ENCODE measurements at places on chromosomes 1 and 21.
A peak's percentile ranks its signal among the peaks of the same experiment; 100 is the strongest.

GRCh38 chr21:46264046-46264689 lies 21.2 kb downstream of the MCM3AP start:
- no peak for DNase-seq

- DNase-seq, result no peak
Measured at GRCh38 chr1:39214998-39215873, 10.7 kb downstream of the MACF1 start.

DNA sequence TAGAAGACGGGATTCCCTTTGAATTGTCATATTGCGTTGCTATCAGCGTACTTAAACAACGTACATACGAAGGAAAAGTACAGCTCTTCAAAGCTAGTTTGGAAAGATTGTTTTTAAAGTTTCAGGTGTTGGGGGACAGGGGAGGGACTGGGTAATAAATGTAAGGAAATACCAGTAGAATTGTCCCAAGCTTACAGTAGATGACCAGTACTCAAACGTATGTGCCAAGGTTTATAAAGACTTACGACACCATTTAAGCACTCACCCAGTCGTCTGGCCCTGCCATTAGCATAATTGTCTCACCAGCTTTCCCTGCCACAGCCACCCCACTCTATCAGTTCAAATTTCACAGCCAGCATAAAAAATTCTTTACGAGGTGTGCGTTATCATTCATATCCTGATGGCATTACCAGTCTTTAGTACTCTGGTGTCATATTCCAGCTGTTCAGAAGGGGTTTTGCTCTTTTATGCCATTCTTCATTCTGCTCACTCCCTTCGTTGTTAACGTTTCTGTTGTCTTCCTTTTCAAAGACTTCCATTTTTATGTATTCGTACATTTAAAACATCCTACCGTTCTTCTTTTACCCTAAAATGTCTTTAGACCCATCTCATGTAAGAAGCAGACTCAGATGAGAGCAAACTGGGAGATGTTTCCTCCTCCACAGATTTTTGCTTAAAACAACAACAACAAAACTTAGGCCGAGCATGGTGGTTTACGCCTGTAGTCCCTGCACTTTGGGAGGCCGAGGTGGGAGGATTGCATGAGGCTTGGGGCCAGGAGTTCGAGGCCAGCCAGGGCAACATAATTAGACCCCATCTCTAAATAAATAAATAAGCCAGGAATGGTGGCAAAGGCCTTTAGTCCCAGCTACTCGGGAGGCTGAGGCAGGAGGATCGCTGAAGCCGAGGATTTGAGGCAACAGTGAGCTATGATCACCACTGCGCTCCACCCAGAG lies 1.0 kb upstream of the HP1BP3 start:
- DNase-seq, result no peak

DNA sequence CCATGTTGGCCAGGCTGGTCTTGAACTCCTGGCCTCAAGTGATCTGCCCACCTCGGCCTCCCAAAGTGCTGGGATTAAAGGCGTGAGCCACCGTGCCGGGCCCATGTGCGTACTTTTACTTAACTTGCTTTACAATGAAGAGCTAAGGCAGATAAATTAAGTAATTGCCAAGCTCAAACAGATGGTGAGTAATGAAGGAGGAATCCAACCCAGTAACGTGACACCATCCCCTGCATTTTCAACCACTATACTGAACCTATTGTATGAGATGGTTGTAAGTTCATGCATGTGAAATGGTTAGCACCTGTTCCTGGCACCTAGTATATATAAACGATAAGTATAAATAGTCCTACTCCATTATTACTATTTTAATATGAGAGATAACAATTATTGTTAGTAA lies 588.0 kb upstream of the BEND5 start:
- no peak for DNase-seq

DNA sequence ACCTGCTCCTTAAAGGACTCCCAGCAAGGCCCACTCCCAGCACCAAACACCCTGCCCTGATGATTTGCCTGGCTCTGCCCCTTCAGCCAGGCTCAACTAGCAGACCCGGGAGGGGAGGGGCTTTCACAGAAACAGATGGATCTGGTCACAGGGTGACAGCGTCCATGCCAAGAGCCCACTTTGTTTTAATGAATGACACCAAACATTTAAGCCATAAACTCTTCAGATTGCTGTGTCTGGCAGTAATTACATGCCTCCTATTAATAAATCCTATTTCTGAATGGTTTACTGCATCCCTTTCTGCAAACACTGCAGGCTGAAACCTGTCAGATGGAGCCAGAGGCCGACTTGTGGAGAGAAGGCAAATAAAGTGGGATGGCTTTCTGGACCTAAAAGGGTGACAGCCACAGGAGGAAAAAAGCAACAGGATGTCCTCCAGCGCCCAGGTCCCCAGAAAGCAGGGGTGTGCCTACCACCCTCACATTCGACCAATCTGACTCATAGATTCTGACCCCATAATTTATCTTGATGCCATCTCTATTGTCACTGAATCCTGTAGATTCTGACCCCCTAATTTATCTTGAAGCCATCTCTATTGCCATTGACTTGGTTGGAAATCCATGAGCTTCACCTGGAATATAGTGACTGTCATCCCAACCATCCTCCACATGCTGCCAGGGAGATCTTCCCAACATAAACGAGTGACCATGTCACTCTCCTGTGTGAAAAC lies 200.9 kb downstream of the PLPP3 start:
- DNase-seq, result no peak

GRCh38 chr1:3384407-3384806 lies 70.1 kb upstream of the ARHGEF16 start:
- no peak for DNase-seq

- DNase-seq, result no peak
Measured at GRCh38 chr1:196685506-196685905, 33.7 kb downstream of the CFH start.

DNA sequence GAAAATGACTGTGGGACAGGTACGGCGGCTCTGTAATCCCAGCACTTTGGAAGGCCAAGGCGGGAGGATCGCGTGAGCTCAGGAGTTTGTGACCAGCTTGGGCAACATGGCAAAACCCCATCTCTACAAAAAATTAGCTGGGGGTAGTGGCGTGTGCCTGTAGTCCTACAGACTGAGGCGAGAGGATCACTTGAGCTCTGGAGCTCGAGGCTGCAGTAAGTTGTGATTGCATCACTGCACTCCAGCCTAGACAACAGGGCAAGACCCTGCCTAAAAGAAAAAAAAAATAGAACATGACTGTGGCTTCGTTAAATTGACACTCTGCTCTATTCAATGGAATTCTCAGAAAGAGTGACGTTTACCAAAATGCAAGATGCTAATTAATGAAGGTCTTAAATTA lies 3.9 kb upstream of the DBT start:
- DNase-seq, result no peak

DNA sequence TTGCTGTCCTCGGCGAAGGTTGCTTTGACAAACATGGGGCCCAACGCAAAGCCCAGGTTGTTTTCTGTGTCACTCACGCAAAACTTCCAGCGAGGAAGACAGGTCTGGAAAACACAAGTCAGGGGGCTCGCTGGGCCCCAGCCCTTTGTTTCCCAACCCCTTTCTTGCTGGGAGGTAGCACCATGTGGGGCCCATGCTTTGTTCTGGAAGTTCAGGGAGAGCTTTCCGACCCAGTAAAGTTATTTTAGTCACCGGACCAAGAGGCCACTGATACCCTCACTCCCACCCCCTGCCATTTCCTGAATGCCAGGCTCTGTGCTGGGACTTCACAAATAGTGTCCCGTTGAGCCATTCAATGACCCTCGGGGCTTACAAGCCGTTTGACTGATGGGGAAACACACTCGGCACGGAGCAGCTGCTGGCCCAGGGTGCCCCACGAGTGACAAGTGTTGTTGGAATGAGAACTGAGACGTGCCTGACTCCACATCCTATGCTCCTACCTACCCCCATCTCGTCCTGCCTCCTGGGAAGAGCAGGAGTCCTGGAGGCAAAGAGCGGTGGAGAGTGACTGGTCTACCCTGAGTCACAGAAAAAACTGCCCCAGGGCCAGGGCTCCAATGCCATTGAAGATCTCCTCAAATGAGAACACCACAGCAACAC lies 52.0 kb downstream of the ECE1 start:
- no peak for DNase-seq

- DNase-seq, result no peak
Measured at GRCh38 chr21:42942244-42942643, 16.8 kb upstream of the ERVH48-1 start.

- DNase-seq, result no peak
Measured at GRCh38 chr1:232194424-232194823, 435.5 kb downstream of the SIPA1L2 start.

GRCh38 chr1:233290396-233291034 lies 5.0 kb downstream of the PCNX2 start:
- DNase-seq, result no peak

GRCh38 chr1:119139403-119139802 lies 1.1 kb downstream of the WARS2 start:
- DNase-seq, result no peak

- DNase-seq, result no peak
Measured at GRCh38 chr1:112981426-112981825, 25.4 kb upstream of the SLC16A1 start.

DNA sequence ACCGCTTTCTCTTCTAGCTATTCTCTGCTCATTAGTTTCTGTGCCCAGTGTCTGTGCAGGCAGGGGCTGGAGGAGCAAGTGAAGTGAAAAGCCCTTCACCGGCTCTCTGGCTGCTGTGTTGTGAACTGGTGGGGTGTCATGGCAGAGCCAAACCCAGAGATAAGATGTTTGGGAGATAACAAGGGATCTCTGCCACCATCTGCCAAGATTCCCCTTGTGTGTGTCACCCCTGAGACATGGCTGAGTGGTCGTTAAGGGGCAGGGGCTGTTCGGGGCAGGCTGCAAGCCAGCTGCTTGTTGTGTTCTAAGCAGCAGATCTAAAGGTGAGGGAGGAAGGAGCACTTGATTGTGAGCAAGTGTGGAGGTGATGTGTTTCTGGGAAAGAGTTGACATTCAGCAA lies 24.5 kb downstream of the CNIH3 start:
- DNase-seq, result no peak

- no peak for DNase-seq
Measured at GRCh38 chr1:2320006-2320405, 71.3 kb downstream of the MORN1 start.

GRCh38 chr1:70331962-70332361 lies 22.6 kb downstream of the ANKRD13C start:
- DNase-seq, result no peak

DNA sequence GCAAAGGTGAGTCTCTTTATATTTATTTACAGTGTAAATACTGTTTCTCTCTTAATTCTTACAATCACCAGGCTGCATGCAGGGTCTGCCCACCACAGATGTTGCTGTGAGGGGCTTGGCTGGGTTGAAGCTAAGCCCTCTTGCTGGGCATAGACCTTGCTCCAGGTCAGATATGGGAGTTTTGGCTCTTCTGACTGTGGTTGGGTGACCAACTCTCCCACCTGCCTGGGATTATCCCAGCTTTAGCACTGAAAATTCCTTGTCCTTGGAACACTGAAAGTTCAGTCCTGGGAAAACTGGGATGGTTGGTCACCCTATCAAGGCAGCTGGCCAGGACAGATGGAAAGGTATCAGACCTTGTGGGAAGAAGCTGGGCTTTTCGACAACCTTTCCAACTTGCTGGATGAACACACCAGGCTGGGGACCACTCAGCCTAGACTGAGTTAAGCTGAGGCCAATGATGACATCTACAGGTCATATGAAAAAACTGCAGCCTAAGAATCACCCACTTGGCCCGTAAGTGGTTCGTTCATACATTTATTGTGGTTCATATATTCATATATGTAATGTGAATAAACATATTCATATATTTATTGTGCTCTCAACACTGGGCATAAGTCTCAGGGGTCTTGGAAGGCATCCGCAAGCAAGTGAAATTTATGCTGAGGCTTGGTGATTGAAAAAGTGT lies 26.6 kb upstream of the HPDL start:
- peak; percentile 26 for DNase-seq

- DNase-seq, result no peak
Measured at GRCh38 chr1:25243907-25244306, 3.3 kb downstream of the RSRP1 start.

- DNase-seq, result no peak
Measured at GRCh38 chr1:36101546-36101945, 12.9 kb downstream of the ADPRS start.

GRCh38 chr21:44363278-44363677 lies 9.9 kb downstream of the TRPM2 start:
- DNase-seq, result no peak

GRCh38 chr1:41536361-41536802 lies 51.9 kb upstream of the EDN2 start:
- no peak for DNase-seq

- no peak for DNase-seq
Measured at GRCh38 chr1:43455213-43455889, 1.6 kb upstream of the HYI start.

GRCh38 chr1:170218257-170218650 lies 72.5 kb downstream of the NTMT2 start:
- no peak for DNase-seq

DNA sequence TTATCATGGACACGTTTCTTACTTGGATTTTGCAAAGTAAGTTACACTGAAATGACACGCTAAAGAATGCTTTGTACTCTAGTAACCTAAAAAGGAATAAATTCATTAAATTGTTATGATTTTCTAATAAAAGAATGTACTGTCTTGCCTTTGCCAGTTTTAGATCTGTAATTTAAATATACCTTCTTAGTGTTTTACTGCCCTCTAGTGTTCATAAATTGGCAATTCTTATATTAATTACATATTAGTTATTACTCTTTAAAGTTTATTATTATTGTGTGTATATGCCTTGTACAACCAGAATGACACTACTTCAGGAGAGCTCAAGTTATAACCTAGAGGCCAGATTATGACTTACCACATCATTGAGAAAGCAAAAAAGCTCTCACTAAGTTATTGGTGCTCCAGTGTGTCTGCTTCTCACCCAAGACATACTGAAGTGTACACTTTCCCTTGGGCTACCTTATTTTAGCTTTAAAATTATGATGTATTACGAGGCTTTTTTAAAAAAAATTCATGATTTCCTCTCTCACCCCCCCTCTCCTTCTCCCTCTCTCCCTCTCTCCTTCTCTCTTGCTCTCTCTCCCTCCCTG lies 169.9 kb downstream of the HS2ST1 start:
- DNase-seq, result no peak

GRCh38 chr21:42746593-42747275 lies 93.3 kb downstream of the PDE9A start:
- DNase-seq, result no peak

- no peak for DNase-seq
Measured at GRCh38 chr1:229843627-229844238, 217.7 kb downstream of the URB2 start.

DNA sequence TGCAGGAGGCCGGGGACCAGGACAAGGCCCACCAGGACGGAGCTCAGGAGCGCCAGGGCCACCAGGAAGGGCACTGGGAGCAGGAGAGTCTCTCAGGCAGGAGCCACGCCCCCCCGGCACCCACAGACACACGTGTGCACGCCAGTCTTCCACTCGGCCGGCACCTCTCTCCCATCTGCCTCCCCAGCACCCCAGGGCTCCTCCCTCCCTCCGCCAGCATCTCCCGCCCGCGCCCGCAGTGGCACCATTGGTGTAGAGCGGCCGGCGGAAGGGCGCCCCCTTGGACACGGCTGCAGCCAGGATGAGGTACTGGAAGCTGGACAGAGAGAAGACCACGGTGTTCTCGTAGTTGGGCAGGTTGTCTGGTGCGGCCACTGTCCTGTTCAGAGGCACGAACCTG lies 6.1 kb upstream of the MFAP2 start:
- DNase-seq, result no peak

All from NCI-H187 (cell line).